Endodermal cell (in vitro differentiated cells): ENCODE measurements at places on chromosomes 16 and 17.
A peak's percentile ranks its signal among the peaks of the same experiment; 100 is the strongest.

DNA sequence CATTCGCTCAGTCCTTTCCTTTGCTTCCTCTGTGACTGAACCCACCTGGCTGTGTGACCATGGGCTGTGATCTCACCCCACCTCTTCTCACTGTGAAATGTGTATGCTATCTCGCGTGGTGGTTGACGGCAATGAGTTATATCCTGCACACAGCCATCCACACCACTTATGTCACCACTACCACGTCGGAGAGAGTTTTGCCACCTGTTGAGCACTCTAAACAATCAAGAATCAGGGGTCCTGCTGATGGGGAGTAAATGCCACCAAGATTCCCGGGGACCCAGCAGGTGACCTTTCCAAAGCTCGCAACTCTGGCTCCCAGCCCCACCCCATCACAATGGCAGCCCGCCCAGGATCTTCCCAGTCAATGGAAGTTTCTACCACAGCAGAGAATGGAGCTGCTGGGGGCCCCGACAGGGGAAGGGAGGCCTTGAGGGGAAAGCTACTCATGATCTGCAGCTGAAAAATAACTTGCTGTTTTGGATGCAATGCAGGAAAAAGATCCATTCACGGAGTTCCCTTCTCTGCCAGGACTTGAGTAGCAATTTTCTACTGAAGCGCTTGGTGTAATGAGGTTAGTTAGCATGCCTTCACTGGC lies 26.2 kb upstream of the RCVRN start:
- no peak for DNase-seq

DNA sequence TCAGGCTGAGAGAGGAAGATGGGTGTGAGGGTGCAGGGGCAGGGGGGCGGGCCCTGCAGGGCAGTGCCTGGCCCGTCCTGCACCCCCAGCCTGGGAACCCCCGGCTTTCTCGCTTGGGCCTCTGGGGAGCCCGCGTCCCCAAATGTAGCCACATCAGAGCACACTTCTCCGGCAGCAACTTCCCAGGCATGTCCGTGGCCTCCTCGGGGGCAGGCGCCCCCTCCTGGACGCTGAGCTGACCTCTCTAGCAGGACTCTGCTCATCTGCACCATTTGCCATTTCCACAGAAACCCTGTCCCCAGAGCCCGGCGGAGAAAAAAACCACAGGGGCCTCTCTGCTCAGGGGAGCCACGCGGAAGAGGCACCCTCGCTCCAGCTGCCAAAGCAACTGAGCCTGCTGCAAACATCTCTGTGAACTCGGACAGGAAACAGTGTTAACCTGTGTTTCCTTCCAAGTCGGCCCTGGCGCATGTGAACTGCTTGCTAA lies 63.4 kb downstream of the KLHDC4 start:
- DNase-seq, result peak; percentile 88

GRCh38 chr17:10797476-10798328 lies 6.2 kb downstream of the TMEM238L start:
- no peak for DNase-seq

- no peak for DNase-seq
Observed at GRCh38 chr17:59807892-59808509, 84.7 kb downstream of the TUBD1 start.

DNA sequence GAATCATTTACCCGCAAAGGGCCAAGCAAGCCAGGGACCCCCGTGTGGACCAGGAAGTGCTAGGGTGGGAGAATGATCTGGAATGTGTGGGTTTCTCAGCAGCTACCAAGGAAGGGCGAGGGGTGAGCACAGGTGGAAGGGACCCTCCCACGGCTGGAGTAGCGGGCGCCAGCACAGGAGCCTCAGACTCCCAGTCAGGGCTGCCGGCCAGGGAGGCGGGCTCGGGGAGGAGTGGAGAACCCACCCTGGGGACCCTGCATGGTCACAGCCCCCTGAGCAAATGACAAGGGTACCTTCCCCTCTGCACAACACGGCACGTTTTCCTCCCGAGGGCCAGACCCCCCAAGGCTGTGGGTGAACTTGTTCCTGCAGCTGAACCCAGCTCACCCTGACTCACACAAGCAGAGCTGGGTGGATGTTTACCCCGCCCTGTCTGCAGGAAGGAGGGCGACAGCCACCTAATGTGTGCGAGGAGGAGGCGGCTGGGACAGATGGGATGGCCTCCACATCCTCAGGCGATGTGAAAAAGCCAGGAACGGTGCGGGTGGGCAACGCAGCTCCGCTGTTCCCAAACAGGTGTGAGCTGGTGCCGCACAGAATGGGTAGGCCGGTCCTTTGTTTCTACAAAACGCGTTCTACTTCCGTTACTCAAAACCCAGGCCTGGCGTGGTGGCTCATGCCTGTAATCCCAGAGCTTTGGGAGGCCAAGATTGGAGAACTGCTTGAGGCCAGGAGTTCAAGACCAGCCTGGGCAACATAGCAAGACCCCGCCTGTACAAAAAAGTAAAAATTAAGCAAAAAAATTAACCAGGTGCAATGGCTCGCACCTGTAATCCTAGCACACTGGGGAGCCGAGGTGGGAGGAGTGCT lies 6.2 kb downstream of the ECI1 start:
- no peak for DNase-seq

- DNase-seq, result no peak
Observed at GRCh38 chr17:35046245-35046644, 17.3 kb downstream of the RFFL start.

DNA sequence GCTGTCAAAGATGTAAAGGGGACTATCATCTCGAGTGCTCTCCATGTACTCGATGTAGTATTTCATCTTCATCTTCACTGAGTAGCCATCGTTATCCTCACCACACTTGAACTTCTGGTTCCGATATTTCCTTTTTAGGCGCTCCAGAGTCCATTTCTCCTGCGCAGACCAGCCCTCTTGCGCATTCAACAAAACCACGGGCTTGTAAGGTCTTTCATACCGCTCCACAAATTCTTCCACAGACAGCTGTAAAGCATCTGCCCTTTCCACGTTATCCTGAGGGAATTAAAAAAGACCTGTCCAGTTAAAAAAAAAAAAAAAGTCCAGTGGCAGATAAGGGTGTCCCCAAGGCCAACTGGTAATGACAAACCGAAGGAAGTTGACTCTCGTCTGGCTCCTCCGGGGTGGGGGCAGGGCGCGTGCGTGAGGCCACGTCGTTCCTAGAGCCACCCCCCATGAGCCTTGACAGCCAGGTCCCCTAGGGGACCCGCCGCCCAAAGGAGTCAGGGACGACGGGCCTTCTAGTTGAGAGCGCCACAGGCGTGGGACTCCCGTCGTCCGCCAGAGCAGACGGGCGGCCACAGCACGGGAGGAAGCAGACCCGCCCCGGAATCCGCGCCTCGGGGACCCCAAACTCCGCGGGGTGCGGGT lies 701 bp downstream of the JMJD6 start:
- DNase-seq, result no peak

GRCh38 chr16:53502331-53503269 lies at the start of gene AKTIP:
AKTIP (minus strand) TSS chr16:53503209; CDS start chr16:53500259, 2,950 bp downstream.
- DNase-seq, result peak; percentile 71

DNA sequence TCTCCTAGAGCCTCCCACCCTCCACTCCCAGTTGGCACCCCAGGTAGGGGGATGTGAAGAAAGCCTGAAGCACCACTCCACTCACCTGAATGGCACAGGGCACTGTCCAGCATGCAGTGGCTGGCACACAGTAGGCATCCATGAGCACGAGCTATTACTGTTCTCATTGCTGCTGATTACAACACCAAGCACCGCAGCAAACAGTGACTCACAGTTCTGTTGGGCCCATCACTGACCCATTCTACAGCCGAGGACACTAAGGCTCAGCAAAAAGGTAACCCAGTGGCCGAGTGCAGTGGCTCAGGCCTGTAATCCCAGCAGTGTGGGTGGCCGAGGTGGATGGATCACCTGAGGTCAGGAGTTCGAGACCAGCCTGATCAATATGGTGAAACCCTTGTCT lies 2.7 kb downstream of the ZSCAN10 start:
- no peak for DNase-seq

DNA sequence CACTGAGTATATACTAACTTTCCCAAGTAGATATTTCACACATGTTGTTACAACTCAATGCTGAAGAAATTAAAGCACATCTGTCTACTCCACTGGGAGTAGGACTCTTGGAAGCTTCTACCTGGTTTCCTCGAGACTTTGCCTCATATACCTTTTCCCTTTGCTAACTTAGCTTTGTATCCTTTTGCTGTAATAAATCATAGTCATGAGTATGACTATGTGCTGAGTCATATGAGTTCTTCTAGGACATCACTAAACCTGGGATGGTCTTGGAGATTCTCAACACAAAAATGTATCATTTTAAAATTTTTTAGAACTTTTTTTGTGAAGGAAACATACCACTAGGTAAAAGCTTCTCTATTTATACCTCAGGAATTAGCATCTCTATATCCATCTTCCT lies 39.8 kb downstream of the ABCA5 start:
- no peak for DNase-seq

DNA sequence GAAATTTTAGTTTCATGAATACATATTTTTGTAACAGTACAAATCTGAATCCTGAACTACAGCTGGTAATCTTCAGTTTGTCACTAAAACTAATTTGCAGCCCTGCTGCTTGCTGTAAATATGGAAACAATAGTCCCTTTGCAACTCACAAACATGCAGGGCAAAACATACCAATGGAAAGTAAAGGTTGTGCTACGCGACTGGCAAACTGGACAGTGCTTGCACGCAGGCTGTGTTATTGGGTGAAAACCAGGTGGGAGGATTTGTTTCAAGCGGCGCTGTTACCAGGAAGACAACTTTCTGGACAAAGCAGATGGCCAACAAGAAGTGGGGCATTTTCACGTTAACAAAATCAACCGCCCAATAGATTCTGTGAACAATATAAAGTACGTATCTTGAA lies 93.5 kb downstream of the CDYL2 start:
- DNase-seq, result no peak

- DNase-seq, result peak; percentile 95
Observed at GRCh38 chr16:30953511-30954124, 3.9 kb upstream of the SETD1A start.

DNA sequence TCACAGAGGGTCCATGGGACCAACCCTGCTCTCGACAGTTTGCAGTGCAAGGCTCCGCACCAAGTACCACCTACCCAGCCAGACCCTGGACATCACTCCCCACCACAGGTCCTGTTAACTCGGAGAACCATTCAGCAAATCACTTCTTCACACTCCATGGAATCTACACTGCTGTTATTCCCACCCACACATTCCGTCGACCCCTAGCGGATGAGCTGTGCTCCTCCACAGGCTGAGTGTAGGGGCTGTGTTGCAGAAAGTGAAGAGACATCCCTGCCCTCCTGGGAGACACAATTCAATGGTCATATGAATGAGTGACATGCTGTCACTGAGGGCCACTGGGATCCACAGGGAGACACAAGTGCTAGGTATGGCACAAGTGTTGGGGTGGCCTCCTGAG lies 27.5 kb downstream of the MPG start:
- peak; percentile 68 for DNase-seq

DNA sequence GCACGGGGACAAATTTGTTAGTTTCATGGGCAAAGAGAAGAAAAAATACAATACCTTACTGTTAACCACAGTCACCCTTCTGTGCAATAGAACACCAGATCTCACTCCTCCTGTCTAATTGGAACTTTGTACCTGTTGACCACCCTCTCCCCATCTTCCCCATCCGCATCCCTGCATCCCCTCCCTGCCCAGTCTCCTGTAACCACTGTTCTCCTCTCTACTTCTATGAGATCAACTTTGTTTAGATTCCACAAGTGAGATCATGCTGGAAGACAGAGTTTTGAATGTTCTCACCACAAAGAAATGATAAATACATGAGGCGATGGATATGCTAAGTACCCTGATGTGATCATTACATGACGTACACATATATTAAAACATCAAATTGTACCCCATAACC lies 47.7 kb downstream of the CLEC16A start:
- no peak for DNase-seq

GRCh38 chr16:26963109-26963508 lies 103.6 kb upstream of the C16orf82 start:
- peak; percentile 88 for DNase-seq

DNA sequence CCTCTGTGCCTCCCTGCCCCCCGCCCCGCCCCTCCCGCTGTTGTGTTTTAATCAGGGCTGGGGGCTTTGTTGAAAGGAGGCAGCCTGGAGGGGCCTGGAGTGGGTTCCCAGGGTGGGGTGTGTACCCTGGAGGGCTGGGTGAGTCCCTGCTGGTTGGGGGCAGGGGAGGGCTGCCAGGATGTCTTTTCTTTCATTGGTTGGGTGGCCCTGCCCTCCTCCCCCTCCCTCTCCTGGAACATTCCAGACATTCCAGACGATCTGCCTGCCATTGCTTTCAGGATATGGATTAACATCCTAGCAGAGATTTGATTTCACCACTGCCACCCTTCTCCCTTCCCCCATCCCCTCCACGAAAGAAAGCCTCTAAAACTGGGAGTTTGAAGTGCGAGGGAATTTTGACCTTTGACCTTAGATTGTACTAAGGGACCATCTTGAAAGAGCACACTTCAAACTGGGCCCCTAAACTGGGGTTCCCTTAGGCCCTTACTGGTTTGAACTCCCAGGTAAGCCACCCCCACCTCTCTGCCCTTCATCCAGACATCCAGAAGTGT lies 25.3 kb downstream of the IGF2BP1 start:
- peak; percentile 98 for DNase-seq

- DNase-seq, result no peak
Observed at GRCh38 chr17:2563543-2563942, 29.9 kb upstream of the PAFAH1B1 start.
